ENCODE measurements at places on chromosomes 2 and 18.

- DNase-seq, result no peak
Observed at GRCh38 chr2:2708575-2709430, 377.7 kb upstream of the MYT1L start.

DNA sequence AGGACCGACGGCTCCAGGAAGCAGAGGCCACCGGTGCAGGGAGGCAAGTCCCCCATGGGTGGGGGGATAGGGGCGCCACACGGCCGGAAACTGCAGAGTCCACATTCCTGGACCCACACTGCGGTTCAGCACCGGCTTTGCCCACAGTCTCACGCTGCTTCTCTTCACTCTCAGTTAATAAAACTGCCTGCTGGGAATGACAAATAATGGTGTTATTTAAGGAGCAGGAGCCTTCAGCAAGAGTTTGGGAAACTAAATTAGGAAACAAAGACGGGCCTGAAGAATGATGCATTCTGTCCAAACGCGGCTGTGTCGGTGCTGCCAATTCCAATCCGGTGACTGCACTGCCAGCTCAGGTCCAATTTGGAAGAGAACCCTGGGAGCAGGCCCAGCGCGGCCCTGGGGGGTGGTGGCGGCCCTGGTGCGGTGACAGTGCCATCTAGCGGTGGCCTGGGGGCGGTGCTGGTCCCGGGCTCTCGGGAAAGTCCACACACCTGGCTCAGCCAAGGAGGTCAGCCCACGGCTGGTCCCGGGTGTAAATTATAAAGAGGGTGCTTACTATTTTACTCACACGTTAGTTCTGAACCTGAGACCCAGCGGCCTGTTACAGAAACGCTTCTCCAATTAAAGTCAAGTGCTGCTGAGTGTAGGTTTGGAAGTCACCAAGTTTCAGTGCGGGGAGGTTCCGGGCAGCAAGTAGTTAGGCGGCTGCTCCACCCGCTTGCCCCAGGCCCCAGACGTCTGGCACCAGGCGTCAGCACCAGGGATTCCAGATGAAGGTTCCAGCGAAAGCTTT lies 73.1 kb upstream of the PXDN start:
- no peak for DNase-seq

DNA sequence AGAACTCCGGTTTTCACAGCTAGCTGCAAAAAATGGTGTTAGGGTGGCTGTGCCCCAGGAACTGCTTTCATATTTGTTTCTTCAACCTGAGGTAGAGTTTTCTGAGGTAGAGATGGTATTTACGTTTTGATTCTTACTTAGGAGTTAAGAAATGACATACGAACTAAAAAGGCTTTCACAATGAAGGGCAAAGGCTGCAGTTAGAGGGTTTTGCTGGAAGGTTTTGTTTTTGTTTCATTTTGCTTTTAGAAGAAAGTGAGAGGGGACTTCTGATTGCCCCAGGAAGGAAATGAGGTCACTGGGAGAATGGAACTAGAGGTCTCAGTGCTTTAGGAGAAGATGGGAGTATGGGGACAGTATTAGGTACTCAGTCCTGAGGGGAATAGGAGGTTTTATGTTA lies 15.5 kb downstream of the CDCA7 start:
- DNase-seq, result no peak

DNA sequence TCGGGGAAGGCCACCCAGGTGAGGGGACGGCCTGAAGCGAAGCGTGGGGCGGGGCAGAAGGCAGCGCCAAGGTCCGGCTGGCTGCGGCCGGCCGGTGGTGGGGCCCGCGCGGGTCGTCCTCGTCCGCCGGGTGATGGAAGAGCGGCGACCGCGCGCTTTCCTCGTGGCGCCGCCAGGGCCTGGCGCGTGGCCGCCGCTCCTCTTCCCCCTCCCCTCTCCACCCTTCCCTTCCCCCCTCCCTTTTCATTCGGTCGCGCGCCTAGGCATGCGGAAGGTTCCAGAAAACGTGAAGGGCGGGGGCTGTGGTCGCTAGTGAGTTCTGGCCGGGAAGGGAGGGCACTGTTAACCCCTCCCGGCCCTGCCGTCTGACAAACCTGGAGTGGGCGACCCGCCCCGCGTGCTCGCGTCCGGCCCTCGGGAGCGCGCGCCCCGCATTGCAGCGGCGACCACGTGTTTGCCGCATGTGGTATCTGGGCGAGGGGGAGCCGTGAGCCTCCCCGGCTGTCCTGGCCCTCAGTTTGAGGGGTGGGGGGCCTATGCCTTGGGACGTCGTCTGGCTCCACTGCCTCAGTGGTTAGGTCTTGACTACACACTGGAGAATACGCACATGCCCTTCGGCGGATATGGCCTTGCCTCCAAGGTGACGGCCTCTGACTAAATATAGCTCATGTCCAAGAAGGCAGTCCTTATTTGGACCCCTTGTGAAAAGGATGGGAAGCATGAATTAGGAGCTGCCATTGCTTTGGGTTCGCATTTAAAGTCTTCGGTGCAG lies 579 bp downstream of the MAT2A start:
- DNase-seq, result peak; percentile 68

DNA sequence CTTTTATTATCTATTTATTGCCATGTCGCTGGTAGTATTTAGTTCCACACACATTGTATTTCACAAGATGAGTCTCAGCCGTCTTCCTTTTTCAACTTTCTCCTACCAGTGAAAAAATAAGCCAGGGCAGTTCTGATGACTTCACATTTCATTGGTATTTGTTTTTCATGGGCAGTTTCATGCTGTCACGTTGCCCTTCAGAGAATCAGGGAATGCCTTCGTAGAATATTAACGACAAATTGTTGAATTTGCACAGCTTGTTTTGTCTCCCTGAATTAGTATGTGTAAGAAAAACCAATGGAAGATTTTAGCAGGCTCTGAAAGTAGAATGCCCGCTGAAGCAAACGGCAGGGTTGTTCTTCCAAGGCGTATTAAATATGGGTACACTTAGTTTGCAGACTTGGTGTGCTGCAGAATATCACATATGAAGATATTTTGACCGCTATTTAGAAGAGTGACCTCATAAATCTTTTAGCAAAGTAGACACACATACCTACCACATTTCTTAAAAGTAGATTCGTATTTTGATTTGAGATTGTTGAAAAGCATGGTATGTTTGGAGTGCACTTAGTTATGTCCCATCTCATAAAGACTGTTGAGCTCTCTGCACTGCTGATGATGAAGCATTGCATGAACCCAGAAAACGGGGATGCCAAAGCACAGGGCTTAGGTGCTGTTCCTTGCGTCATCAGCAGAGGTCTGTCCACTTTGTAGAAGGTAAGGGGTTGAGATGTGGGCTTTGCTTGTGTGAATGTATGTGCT lies 2.9 kb downstream of the NEDD4L start:
- DNase-seq, result no peak

GRCh38 chr2:35503738-35504199 lies 851.8 kb upstream of the CRIM1 start:
- DNase-seq, result no peak

GRCh38 chr2:237180187-237180586 lies 94.5 kb downstream of the COPS8 start:
- DNase-seq, result no peak

DNA sequence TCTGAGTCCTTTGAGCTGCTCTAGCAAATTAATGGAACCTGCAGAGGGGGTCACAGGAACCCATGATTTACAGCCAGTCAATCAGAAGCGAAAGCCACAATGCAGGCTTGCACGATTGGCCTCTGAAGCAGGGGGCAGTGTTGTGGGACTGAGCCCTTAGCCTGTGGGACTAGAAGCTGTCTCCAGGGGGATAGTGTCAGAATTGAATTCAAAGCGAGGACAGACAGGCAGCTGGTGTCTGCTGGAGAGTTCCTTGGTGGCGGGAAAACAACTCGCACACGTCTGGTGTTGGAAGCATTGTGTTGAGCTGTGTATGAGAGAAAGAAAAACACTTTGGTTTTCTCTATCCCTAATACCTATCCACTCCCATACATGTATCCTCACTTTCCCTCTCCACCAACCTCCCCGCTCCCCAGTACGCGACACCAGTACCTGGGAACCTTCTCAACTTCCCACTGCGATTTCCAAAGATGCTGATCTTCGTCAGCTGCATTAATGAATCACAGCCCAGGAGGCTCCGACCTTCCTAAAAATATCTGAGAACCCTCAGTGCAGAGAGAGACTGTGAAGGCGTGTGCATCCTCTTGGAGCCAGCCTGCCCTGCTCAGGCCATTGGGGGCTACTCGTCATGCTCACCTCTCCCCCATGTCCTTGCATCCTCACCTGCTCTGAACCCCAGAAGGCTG lies 88.2 kb downstream of the HS1BP3 start:
- no peak for DNase-seq

GRCh38 chr2:172415157-172415864 lies 12.1 kb upstream of the ITGA6 start:
- DNase-seq, result no peak

DNA sequence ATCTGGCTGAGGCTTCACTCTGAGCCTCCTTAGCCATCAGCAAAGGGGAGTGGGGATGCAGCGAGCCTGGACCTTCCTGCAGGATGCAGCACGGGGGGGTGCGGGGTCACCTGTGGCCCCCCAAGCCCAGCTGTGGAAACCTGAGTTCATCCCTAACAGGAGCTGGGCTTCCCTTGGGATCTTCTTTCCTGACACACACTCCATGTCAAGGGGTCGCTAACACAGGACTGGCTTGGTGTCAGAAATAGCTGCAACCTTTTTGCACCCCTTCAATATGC lies 174.7 kb downstream of the RTP5 start:
- no peak for DNase-seq

- no peak for DNase-seq
Observed at GRCh38 chr2:36476411-36476810, 120.8 kb downstream of the CRIM1 start.

DNA sequence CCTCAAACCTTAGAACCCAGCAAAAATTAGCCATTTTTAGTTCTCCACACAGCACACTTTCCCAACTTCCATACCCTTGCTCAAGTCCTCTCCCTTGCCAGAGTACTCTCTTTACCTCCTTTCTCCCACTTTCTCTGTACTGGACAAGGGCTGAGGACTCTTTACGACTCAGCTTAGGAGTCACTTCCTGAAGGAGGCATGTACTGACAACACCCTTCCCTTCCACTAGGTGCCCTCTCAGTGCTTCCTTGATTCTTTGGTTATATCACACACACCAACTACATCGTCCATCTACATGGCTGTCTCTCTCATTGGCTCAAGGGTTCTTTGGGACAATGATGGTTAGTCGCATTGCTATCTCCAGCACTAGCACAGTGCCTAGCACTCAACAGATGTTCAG lies 5.2 kb upstream of the C18orf63 start:
- DNase-seq, result no peak

DNA sequence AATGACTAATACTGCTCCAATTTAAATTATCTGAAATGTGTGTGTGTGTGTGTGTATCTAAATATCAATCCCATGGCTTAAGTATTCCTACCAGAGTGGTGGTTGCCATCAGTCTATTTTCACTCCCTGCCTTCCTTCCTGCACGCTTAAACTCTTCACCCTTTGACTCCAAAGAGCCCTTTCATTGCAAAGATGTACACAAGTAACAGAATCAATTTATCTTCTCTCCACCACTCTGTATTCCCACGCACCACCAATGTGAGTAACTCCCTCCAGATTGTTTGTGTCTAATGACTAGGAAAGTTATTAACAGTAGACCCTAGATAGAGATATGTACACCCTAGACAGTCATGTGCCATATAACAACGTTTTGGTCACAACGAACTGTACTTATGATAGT lies 42.8 kb downstream of the ARL6IP6 start:
- no peak for DNase-seq

DNA sequence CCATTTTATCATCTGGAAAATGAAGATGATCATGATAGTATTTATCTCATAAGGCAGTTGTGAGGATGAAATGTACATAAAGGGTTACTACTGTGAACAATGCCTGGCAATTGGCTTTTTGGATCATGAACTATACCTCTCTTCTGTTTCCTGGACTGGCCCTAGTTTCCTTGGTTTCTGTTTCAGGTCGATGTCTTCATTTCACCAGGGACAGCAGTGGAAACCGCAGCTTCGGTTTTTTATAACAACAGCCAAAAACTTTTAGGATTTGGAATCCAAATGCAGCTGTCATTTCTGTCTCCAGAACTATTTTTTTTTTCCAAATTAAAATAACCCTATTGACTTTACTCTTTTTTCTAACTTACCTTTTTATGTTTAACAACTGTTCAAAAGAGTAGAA lies 425.1 kb downstream of the RND3 start:
- no peak for DNase-seq

DNA sequence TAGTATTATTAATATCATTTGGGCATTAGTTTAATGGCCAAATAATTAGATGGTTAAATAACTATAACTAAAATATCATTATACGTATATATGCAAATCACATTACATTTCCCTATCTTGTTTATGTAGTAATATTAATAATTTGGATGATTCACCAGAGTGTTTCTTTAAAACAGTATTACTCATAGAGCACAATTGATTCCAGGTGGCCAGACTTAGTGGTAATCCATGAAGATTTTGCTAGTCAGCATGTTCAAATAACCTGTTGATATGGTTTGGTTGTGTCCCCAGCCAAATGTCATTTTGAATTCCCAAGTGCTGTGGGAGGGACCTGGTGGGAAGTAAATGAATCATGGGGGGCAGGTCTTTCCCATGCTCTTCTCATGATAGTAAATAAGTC lies 782.3 kb downstream of the LRP1B start:
- no peak for DNase-seq

- no peak for DNase-seq
Observed at GRCh38 chr2:31297751-31298150, 63.8 kb downstream of the EHD3 start.

DNA sequence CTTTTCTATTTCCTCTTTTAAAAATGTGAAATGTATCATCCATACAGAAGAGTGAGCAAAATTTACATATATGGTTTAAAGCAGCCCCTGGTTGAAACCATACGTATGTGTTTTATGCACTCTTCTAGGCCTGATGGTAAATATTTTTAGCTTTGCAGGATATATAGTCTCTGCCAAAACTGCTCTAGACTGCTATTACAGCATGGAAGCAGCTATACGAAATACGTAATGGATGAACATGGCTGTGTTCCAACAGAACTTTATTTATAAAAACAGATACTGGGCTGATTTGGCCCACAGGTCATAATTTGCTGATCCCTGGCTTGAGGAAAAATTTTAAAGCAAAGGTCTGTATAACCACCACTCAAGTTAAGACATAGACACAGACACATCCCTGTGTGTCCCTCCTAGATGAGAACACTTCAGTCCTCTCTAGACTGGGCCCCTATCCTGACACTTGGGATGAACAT lies 42.5 kb upstream of the ATP8B1 start:
- no peak for DNase-seq

DNA sequence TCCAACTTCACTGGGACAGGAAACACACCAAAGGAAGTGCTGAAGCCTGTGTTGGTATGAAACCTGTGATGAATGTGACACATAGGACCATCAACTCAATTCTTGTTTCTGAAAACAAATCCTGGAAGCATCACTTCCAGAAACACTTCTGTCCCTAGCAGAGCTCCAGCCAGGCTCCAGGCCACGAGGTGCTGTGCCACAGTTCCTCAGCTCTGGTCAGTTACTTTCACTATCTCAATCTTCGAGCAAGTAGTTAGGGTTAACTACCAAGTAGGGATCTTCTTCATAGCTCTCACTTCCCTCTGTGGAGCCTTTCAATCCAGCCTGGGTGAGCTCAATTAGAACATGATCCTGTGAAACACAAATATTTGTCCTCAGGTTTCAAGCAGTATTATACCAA lies 3.6 kb upstream of the LCT start:
- no peak for DNase-seq

- DNase-seq, result no peak
Observed at GRCh38 chr2:4962419-4962818, 729.8 kb upstream of the SOX11 start.

GRCh38 chr2:112607680-112608438 lies 23.4 kb downstream of the CHCHD5 start:
- DNase-seq, result no peak

- no peak for DNase-seq
Observed at GRCh38 chr18:77007251-77007650, 125.3 kb downstream of the MBP start.

- no peak for DNase-seq
Observed at GRCh38 chr2:202771741-202772460, 99.7 kb downstream of the ICA1L start.

Data from activated T-helper 1 cell treated with anti-CD3 and anti-CD28 coated beads, Interleukin-2, amount 50 U/mL, for 16 hours (primary cell).